ENCODE measurements at places on chromosomes 7 and 10.

DNA sequence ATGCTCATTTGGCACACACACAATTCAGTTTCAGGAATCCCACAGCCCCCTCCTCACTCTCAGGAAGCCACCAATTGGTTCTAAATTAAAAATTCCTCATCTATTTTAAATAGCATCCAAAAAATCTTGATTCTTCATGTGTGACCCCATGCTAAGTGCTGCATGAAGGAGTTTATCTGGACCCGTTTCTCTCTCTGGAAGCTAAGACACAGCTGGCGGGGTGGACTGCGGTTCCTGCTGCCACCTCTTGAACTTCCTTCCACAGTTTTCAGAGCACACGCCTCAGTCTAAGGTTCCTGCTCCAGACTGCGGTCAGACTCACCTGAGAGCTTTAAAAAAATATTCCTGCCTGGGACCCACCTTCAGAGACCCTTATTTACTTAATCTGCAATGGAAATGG, 34.5 kb downstream of the LYZL1 start:
- no peak for DNase-seq

DNA sequence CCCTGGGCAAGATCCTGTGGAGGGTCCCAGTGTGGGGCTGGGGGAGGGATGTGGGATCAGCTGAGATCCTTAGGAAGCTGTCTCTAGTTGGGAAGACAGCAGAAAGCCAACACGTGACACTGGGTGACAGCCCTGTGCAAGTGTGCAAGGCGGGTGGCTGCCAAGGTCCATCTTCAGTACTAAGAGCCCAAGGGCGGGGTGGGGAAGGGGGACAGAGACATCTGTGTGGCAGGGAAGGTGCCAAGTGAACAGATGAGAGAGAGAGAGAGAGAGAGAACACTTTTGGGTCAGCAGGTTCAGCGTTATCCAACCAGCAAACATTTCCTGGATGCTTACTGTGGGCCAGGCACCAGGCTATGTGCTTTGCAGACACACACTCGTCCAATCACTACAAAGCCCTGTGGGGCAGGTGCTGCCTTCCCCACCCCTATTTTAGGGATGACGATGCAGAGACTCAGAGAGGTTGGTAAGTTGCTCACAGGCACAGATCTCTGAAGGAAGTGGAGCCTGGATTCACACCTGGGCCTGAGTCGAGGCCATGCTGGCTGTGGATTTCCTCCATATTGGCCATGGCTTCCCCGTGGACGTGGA, 135.7 kb downstream of the GRK5 start:
- no peak for DNase-seq

DNA sequence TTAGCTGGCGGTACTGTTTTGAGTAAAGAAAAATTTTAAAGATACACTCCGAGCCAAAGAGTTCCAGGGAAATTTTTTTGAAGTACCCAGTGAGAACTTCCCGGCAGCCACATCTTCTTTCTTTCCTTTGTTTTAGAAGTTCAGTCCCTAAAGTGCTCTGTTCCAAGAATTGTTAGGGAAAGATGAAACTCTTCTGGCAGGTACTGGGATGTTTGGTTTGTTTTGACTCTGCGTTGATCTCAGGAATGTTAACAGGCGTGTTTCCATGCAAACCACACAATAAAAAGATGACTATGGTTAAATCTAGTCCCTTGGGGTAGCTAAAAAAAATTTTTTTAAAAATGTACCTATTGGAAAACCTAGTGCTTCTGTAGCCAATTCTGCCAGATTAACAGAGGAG, 224.7 kb upstream of the PHYHIPL start:
- DNase-seq, result no peak

GRCh38 chr10:88913127-88913526, 33.1 kb downstream of the STAMBPL1 start:
- no peak for DNase-seq

DNA sequence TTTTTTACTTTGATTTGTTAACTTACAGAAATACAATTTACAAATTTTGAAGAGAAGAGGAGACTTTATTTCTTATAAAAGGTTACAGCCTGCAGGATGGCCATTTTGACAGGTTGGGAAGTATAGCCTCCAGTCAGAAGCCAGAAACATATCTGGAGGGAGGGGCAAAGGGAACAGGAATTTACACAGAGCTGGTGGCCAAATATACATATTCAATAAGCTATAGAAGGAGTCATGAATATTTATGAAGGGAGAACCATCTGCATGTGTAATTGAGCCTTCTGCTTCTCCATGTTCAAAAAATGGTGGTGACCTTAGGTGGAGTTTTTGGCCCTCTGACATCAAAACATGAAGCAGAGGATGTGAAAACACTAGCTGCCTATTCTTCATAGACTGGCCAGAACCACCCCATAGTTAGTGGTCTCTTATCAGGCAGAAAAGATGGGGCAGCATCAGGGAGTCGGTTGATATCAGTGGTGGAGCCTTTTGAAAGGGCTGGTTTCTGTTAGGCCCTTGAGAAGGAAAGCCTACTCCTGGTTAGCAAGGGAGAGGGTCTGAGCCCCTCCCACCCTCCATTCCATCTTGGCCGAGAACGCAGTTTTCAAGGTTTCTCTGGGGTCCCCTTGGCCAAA, 57.2 kb downstream of the ENTPD1 start:
- no peak for DNase-seq

GRCh38 chr7:90677486-90678404, 81.6 kb downstream of the CDK14 start:
- DNase-seq, result no peak

GRCh38 chr7:158601090-158601489, 13.5 kb upstream of the PTPRN2 start:
- DNase-seq, result no peak

Data from CD4-positive, alpha-beta T cell treated with Interleukin-6 at 100 ng/mL for 8 hours (primary cell).